NK-92 treated with Interleukin-12 subunit alpha and Interleukin-12 subunit beta, amount 100 ng/mL, for 24 hours (cell line): ENCODE measurements at places on chromosomes 5 and 9.

GRCh38 chr9:85900504-85901201 is 40.3 kb upstream of the NAA35 start:
- peak; percentile 1 for DNase-seq

- no peak for DNase-seq
Observed at GRCh38 chr9:113501129-113501686, 37.7 kb downstream of the RGS3 start.

DNA sequence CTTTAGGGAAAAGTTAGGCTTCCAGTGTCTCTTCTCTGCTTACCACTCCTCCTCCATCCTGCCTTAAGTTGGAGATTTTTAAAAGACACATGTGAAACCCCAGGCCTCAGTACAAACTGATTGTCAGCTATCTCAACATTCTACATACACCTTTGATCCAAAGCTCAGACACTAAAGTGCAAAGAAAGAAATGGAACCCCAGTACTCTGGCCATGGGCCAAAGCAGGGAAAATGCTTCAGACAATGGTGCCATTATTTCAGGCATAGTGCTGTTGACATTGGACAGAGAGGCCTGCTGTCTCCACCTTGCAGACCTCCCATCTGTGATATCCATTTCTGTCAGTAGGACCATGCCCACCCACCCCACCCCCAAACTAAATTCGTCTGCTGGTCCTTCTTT is 49.1 kb downstream of the G3BP1 start:
- no peak for DNase-seq

- no peak for DNase-seq
Observed at GRCh38 chr5:139092741-139093343, 105.3 kb downstream of the SIL1 start.

DNA sequence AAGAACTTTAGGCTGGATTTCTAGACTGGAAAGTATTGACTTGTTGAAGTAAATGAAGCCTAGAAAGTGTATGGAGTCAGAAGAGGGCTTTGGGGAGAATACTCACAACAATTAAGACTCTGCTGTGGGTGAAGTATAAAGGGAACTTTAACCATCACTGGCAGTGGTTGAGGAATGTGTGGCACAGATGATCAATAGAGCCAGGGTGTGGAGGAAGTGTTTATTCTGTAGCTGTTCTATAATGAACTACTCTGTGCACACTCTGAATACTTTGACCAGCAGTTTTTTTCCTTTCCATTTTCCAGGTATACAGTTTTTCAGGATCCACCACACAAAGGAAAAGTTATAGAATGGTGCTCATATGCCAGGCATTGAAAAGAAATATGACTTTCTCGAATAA is 106.7 kb downstream of the SCAMP1 start:
- DNase-seq = no peak
